ENCODE measurements at places on chromosomes 13 and 19. TPM values are rescaled to one million over a fixed set of nuclear protein-coding genes. Genes with fewer than 3 reads are reported as not detected.

DNA sequence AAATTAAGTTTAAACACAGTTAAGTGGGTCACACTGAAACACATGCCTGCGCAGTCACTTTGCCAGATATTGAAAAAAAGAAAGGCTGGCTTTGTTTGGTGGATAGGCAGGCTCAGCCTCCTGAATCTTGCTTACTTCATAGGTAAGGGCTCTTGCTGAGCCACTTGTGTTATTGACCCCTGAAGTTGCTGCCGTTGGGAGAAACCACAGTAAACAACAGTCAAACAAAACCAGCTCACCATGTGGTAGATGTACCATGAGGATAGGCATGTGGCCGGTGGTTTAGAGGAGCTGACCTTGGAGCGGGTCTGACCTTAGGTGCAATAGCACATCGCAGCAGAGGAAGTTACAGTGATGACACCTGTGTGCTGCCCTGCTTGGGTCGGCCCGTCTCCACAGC, 52.2 kb downstream of the SPATA13 start:
- DNase-seq, result no peak

The UQCRFS1 gene
- polyA plus RNA-seq, result 46.0 TPM

DNA sequence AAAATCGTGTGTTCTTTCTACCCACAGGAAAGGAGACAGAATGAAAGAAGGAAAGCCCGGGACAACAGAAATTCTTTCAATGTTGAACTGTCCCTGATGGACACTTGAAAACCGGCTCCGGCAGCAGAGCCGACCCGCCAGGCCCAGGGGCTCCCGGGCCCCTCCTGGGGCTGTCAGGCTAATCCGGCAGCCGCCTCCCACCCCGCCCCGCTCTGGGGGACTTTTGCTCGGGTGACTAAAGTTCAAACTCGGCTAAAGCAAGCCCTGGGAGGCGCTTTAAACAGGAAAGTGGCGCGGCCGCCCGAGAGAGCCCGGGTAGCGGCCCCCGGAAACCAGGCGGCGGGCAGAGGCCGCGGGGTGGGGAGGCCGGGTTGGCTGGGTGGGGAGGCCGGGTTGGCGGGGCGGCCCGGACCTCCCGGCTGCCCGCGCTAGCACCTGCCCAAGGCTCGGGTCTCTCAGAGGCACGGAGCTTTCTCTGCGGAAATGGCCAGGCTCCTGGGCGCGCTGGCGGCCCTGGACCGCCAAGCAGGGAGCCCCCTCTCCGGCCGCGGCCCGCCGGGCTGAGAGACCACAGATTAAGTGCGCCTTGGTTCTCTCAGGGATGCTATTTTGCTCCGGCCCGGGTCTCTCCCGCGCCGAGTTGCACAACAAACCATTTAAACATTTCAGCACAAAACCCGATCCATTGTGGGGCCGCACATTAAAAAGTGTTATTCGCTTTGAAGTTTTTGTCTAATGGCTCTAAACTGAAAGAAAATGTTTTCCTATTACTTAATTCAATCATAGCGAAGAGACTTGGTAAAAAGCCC, 2.6 kb upstream of the GSX1 start:
- no peak for DNase-seq

The KCNC3 gene
- polyA plus RNA-seq, result 0.52 TPM

DNA sequence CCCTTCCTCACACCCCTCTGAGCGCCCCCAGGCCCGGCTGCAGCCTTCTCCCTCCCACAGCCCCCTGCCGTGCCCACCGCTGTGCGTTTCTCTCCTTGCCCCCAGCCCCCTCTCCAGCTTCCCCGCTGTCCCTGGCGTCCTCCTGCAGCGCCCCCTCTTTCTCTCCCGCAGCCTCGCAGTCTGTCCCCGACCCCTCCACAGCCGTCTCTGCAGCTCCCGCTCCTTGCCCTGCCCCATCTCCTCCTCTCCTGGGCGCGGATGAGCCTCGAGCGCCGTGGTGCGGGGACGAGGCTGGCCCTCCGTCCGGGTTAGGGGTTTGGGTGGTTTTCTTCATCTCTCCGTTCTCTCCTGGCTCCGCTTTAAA, 1.1 kb downstream of the KMT5C start:
- DNase-seq, result no peak

GRCh38 chr13:110471156-110471832, 90.2 kb downstream of the RAB20 start:
- no peak for DNase-seq

- DNase-seq, result no peak
Observed at GRCh38 chr13:105952233-105952972, 583.1 kb downstream of the EFNB2 start.

The PLPPR2 gene
- 41.5 TPM for polyA plus RNA-seq
